ENCODE measurements at places on chromosomes 3 and 15. TPM values are rescaled to one million over a fixed set of nuclear protein-coding genes. Genes with fewer than 3 reads are reported as not detected.

PLCB2 gene
- polyA plus RNA-seq, result 8.1 TPM

FBN1 gene
- polyA plus RNA-seq, result 206 TPM

DNA sequence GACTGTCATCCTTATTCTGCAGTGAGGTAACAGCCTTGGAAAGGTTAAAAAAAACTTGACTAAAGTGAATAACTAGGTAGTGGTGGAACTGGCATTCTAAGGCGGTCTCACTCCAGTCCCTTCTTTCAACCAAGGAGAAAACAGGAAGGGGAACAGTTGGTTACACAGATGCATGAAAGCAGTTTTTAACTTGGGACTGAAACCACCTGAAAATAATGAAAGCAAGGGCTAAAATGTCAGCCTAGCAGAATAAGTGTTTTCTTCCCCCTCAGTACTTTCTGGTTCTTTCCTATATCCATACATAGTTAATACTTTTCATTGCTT is 748 bp upstream of the AVEN start:
- no peak for DNase-seq

DNA sequence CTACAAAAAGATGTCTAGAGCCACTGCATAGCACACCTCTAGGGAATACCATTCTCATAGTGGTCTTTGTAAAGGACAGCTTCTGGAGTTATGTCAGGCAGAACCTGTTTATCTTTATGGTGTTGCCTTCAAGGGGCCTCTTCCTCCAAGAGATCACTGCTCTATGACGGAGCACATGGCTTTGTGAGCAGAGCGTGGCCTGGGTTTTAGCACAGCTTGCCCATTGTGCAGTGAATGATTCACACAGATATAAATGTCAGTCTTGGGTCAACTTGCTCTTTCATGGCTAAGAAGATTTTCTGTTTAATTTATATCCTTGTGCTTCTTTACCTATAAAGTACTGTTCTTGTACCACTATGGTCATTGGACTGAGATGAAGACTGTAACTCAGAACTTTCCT is 41.5 kb upstream of the RBMS3 start:
- DNase-seq, result no peak

INTS14 gene
- not detected for polyA plus RNA-seq

RETNLB gene
- not detected for polyA plus RNA-seq

DNA sequence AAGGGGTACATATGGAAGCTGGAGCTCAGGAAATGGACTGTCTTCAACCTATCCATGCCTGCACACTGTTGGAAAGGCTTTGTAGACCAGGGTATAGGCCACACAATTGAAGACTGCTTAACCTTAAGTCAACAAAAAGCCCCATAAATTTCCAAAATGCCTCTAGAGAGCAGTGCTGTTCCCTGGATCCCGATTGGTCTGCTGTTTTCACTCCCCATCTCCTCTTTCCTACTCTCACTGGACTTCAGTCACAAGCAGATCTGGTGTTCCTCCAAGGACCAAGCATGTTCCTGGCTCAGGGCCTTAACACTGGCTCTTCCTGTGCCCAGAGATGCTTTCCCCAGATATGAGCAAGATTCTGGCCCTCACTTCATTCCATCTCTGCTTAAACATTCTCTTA is 22.8 kb upstream of the LRRC34 start:
- no peak for DNase-seq

DNA sequence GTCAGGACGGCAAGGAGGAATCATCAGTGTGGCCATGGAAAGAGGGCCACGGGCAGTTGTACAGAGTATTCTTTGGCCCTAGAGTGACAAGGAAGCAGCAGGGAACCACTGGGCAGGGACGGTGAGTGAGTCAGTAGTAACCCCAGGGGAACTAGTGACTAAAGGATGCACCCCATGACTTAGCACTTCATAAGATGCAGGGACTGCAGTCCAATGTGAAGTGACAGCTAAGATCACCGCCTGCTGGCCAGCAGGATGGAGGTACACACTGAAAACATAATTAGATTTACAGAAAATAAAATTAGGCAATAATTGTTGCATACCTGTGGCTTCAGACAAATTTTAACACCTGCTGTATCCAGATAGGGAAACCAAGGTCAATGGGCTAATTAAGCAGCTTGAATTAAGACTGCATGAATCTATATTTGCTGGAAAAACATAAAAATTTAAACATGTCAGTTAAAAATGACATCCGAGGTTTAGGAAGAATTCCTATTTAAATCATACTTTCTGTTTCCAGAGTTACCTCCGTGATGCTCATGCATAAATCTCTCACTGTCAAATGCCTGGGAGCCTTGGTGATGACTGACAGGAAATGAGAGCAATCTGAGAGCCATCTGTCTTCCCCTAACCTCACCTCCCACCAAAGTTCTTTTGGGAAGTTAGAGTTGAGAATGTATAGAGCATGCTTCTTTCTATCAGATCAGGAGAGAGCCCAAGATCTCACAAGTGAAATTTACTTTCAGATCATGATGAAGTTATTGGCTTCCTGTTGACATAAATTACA is 56.5 kb downstream of the DCLK3 start:
- DNase-seq, result no peak

DNA sequence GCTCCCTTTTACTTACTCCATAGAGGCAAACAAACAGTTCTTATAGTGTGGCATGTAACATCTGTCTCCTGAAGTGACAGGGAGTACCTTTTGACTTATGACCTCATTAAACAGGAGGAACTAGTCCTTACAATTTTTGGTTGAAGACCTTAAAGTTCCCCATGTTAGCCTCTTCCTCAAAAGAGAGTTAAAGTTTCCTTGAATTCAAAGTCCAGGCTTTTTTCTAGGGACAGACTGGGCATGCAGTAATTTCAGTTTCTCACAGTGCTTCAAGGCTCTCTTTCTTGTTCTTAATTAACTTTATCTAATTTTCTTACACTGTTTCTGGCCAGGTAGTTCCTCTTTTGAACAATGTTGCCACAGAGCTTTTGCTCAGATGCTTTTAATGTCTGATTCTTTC is 12.1 kb downstream of the GOLM2 start:
- no peak for DNase-seq

ABHD17C gene
- 6.3 TPM for polyA plus RNA-seq

GRCh38 chr3:195282961-195283360 is 12.0 kb upstream of the XXYLT1 start:
- no peak for DNase-seq

ATP13A5 gene
- 0.82 TPM for polyA plus RNA-seq

DNA sequence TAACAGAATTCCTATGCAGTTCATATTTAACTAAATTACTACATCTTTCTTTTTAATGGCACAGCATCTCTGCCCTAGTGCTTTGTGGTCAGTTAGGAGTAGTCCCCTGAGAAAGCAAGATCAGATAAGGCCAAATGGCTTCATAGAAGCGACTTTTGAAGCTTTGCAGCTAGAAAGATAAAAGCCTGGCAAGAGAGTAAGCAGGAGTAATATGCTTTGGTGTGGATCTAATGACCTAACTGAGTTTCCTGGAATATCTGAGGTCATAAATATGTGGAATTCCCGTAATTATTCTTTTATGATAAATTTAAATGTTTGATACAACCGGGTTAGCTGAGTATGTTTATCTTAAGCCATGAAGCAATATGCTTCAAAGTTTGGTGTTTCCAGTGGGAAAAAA is 374.9 kb upstream of the LRRC3B start:
- no peak for DNase-seq

SERINC4 gene
- polyA plus RNA-seq, result not detected

DNA sequence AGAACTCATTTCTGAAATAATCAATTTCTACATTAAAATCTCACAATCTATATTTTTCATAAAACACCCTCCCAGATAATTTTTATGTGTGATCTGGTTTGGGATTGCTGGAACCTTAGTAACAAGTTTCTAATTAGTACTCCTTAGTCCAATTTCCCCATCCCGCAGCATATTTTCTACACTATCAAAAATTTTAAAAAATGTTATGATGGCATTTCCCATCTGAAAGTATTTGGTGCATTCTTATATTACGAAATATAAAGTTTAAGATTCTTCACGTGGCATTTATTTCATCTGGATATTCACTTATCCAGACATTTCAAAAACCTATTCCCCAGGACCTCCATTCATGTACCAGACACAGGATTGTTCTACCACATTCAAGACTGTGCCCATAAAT is 1.5 kb downstream of the OR5H14 start:
- no peak for DNase-seq

ZNF717 gene
- 13.6 TPM for polyA plus RNA-seq

- DNase-seq, result no peak
Observed at GRCh38 chr3:42421818-42422796, 11.7 kb upstream of the LYZL4 start.

- DNase-seq, result no peak
Observed at GRCh38 chr3:37171144-37171543, 3.2 kb downstream of the LRRFIP2 start.

GRCh38 chr3:74617776-74618175 is 3.3 kb upstream of the CNTN3 start:
- DNase-seq, result no peak

DNA sequence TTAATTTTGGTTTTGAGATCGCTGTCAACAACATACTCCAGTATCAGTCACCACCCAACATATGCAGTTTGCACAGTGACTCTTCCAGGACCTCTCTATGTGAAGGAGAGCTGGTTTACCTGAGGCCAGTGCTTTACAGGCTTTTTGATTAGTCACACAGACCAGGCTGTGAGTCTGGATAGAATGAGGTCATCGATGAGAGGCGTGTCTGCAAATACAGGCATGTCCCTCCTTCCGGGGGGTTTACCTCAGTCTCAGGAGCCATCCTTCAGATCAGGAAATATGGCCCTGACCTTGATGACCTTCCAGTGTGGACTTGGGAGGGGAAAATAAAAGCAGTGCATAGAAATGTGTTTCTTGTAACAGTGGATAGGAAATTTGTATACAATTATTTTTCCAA is 46.9 kb downstream of the KBTBD12 start:
- DNase-seq, result no peak

DNA sequence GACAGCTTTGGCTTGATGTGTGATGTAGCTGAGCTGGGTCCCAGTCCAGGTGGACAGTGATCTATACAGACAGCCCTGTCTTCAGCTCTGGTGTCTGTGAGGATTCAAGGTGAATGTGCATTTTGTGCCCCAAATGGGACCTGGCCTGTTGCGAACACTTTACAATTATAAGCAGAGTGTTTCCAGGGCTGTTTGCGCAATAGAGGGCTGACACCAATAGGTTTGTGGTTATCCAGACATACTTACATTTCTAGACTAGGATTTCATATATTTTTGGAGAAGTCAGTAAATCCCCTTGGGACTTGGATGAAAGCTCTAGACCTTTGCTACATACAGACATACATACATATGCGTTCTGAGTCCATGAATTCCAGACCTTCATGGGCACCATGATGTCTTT is 4.2 kb upstream of the TATDN2 start:
- DNase-seq, result no peak
